ENCODE measurements at places on chromosomes 2 and 18.

- DNase-seq, result no peak
Measured at GRCh38 chr2:200702646-200703118, 109.0 kb upstream of the BZW1 start.

DNA sequence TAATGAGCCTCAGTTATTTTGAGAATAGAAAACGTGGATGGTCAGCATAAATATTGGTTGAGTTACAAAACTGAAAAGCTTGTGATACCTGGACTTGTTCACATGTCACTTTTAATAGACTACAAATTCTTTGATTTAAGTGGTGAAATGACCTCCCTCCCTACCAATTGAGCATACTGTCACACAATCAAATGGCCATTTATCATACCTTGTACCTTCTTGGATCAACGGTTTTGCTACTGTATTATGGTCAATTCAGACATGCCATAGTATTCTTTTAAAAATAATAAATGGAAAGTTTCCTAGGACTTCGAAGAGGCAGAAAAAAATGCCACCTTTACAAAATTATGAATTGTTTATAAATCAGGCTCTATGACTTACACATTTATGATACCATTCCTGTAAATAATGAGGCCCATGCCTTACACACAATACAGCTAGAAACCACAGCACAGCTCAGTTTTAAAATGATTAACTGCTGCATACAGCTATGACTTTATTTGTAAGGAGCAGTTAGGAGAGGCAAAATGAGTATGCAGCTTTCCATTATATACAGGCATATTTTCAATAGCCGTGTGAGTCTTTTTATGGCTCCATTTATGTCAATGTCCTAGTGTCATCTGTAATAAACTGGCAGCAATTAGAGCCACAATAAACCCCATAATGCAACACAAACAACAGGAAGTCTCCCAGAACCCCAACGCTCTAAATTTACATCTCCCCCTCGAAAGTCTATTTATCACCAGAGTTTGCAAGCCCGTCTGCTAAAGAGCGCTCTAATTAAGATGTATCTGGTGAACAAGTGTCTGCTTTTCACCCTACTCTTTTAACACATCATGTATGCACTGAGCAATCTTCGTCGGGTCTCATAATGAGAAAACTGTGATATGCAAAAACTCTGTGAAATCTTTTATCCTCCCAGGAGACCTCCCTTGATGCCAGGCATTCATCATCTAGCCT lies 176.1 kb downstream of the ZNF521 start:
- no peak for DNase-seq

DNA sequence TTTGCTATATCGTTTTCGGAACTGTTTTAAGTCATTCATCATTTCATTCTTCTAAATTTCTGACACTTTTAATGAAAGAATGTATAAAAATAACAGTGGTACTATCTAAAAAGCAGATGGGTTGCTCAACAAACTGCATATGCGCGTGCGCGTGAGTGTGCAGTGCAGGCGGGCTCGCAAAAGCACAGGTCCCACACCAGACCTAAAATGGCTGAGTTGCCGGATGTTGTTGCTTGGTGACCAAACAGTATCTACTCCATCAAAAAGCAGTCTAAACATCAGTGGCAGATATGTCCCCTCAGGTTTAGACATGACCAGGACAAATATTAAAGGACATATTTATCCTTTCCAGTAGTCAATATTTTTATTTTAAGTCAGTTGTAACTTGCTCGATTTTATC lies 5.1 kb downstream of the NOL4 start:
- no peak for DNase-seq

DNA sequence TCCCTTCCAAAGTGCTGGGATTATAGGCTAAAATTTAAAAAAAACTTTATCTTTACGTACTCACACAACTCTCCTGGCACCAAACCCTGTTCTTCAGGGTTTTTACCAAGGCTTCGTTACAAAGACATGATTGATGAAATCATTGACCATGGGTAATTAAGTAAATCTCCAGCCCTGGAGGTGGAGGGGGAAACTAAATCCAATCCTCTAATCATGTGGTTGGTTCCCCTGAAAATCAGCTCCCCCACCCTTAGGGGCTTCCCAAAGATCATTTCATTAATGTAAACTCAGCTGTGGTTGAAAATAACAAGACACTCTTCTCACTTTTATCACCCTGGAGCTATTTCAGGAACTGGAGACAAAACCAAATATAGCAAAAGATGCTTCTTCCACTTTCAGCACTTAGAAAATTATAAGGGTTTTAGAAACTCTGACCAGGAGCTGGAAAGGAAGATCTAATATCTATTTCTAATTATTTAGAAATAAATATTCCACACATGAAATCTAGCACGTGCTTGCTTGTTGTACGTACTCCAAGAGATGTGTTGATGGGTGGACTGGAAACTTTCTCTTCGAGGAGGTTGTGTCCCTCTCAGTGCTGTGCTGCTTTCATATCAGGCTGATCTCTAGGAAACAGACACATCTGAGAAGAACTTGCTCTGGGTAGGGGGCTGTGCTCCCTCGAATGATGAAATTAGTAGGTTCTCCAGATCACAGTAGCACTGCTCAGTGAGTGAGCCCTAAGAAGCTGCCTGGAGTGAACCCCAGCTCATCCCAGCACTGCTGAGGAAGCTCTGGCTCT lies 67.2 kb downstream of the SMAD4 start:
- DNase-seq, result no peak

- no peak for DNase-seq
Measured at GRCh38 chr18:46477425-46478011, 179.5 kb downstream of the LOXHD1 start.

DNA sequence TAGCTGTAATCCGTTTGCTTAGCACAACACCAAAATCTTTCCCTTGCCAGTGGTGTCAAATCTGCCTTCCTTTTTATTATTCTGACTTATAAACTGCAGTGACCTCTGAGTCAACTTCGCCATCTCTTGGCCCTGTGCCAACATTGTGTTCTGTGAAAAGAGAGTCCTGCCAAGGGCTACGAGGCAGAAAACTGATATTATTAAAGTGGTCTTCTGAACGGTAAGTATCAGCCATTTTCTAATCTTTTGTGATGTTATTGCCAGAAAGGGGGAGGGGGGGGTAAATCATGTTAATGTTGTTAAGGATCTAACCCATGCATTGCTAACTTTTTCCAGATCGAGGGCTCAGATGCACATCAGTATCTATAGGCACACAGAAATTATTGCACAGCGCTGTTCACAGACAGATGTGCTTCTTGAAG lies 121.5 kb upstream of the LTBP1 start:
- no peak for DNase-seq

DNA sequence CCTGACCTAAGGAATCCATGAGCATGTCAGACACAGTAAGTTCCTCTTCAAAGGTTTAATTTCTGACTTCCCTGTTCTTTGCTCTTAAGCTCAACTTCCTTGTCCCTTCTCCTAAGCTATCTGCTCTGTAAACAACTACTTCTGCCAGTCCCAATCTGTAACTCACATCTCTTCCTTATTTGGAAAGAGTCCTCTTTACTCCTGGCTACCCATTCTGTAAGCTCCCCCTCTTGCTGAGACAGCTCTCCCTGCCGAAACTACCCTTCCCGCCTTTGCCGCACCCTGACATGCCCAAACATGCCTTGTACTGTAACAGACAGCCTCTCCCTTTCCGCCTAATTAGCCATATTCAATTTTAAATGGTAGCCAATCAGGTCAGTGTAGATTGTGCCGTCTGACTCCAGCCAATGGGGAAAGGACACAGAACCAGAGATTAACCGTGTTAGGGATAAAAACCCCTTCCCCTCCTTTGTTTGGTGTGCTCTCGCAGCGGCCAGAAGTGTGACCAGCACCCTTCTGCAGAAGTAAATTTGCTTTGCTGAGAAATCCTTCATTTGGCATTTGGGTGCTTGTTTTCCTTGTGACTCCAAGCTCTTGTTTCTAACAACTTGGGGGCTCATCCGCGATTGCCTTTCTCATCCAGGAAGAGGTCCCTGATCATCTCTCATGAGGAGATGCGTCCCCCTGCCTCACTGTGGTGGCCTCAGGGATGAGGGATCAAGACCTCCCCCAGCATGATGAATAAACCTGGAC lies 49.0 kb downstream of the PIAS2 start:
- DNase-seq, result no peak

GRCh38 chr18:49371073-49371472 lies 89.4 kb downstream of the DYM start:
- DNase-seq, result no peak

- no peak for DNase-seq
Measured at GRCh38 chr18:58097907-58098166, 53.8 kb downstream of the NEDD4L start.

GRCh38 chr2:38652431-38653273 lies 13.3 kb upstream of the GALM start:
- no peak for DNase-seq

- no peak for DNase-seq
Measured at GRCh38 chr18:75250471-75250821, 39.8 kb downstream of the TSHZ1 start.

GRCh38 chr2:164954186-164954585 lies 1.1 kb downstream of the SLC38A11 start:
- no peak for DNase-seq

DNA sequence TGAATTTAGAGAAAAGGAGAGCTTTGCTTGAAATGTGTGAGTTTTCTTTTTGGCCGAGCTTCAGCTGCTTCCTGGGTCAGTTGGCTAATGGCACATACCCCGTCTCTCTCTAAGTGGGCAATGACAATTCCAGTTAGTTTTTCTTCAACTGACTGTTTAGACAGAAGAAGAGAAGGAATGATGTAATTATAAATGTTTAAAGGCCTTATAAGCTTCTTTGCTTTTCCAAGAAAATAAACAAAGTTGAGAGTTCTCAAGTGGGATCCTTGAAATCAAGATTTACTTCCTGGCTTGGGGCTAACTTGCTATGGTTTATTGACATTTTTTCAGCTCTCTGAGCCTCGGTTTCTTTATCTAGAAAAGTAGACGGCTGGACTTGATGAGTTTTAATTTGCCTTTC lies 794.9 kb upstream of the ACVR2A start:
- DNase-seq, result no peak

DNA sequence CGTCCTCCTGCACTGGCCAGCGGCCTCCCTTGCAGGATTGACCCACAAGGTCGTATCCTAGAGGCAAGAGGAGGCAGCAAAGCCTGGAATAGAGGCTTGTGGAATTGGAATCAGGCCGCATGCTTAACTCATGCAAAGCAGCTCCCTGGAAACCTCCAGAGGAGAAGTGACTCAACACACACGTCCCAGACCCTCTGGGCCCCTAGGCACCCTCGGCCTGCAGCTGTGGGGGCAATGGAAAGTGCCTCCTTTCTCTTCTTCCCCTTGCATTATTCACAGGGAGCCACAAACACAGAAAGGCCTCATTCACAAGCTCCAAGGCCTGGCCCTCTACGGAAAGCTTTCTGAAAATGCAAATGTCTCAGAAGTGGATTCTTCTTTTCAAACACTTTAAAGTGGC lies 19.6 kb downstream of the SPATA3 start:
- no peak for DNase-seq

- DNase-seq, result no peak
Measured at GRCh38 chr2:32446369-32446768, 89.5 kb downstream of the BIRC6 start.

- DNase-seq, result no peak
Measured at GRCh38 chr18:73232933-73233332, 365.1 kb upstream of the NETO1 start.

- no peak for DNase-seq
Measured at GRCh38 chr2:184555352-184555751, 43.0 kb upstream of the ZNF804A start.

GRCh38 chr2:95312543-95313201 lies 15.5 kb downstream of the KCNIP3 start:
- DNase-seq, result no peak

DNA sequence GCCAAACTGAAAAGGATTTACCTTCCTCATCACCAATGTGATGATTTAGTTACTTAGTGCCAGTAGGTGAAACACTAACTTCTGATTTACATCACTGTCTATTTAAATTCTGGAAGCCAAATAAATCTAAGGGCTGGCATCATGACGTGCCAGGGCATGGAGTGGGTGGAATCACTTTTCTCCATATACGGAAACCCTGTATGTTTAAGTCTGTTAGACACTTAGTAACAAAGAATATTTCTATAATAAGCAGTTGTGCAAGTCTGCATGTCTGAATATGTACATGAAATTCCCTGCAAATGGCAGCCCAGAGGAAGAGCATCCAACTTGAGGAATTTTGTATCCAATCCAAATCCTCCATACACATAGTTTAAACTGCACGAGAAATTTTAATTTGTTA lies 243.1 kb upstream of the SMAD7 start:
- no peak for DNase-seq

- DNase-seq, result no peak
Measured at GRCh38 chr2:45843136-45843535, 191.7 kb downstream of the PRKCE start.

DNA sequence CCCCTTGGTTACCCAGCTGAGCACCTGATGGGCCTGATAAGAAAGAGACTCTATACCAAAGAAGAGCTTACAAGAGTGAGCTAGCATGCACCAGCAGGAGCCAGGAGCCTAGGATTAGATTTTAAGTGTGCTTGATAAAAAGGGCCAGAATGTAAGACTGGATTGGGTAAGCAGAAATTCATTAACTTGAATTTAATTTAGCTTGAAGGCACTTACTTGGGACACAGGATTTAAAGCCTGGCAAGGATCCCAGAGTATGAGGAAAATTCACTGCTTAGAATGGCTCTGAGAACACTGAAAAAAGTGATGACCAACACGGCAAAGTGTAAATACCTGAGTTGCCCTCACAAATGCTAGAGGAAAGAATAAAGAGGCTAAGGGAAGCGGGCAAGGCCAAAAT lies 91.3 kb upstream of the RBBP8 start:
- DNase-seq, result no peak

DNA sequence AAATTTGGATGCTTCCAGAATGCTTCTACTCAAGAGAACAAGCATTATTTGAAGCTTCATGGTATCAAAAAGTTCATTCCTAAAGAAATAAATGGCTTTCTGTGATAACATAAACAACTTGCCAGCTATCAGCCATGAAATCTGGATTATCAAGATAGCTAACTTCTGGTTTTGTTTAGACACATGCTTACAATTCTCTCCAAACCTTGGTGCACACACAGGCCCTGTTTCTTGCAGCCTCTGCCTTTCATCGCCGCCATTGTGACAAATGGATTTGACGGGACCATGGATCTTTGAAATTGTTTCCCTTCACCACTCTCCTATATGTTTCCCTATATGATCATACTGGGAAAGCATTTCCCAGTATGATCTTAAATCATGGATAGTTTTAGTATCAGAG lies 47.9 kb upstream of the CABLES1 start:
- no peak for DNase-seq

GRCh38 chr2:218755198-218755566 lies 26.8 kb upstream of the CYP27A1 start:
- DNase-seq, result no peak

DNA sequence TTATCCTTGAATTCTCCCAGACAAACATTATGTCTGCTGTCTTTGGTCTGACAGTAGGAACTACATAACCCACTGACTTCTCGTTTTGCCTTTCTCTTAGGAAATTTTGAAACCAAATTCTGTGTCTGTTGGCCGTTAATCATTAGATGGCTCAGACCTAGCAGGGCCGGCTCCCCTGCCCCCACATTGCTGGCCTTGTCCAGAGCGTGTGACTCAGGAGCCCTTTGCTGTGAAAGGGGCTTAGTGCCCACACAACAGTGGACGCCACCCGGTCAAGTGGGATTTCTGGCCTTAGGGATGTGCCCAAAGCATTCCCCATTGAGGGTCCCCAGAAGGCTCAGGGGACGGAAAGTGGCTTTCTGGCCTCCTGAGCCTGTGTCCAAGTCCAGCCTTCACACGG lies 137.5 kb downstream of the CTIF start:
- DNase-seq, result no peak
